ENCODE measurements at places on chromosomes 2 and 18. TPM values are rescaled to one million over a fixed set of nuclear protein-coding genes. Genes with fewer than 3 reads are reported as not detected.

GRCh38 chr2:23394700-23395099 lies 9.7 kb downstream of the KLHL29 start:
- no peak for DNase-seq

- no peak for DNase-seq
Observed at GRCh38 chr2:156598563-156598962, 162.4 kb downstream of the GPD2 start.

- DNase-seq = no peak
Observed at GRCh38 chr2:98604547-98604946, 3.8 kb downstream of the COA5 start.

Gene AFTPH
- total RNA-seq = 109 TPM

Gene EN1
- total RNA-seq = not detected

Gene MLPH
- total RNA-seq = 0.82 TPM

Gene MAL
- not detected for total RNA-seq

Gene EDAR
- under 0.01 TPM for total RNA-seq

Gene COL6A3
- total RNA-seq = 12.2 TPM

Gene TRIM54
- total RNA-seq = not detected
